ENCODE measurements at places on chromosomes 16 and 17. TPM values are rescaled to one million over a fixed set of nuclear protein-coding genes. Genes with fewer than 3 reads are reported as not detected.
A peak's percentile ranks its signal among the peaks of the same experiment; 100 is the strongest.

Gene MT1G
- total RNA-seq = not detected

Gene TPSAB1
- not detected for total RNA-seq

Gene IRX6
- not detected for total RNA-seq

Gene SOST
- total RNA-seq = not detected

Gene IL34
- total RNA-seq = not detected

Gene TAC4
- total RNA-seq = not detected

Gene CISD3
- 35.9 TPM for total RNA-seq

Gene EPN3
- not detected for total RNA-seq

Gene CHST4
- total RNA-seq = not detected

Gene CASKIN2
- total RNA-seq = 20.0 TPM

Gene KREMEN2
- not detected for total RNA-seq

Gene EXOC3L1
- 0.29 TPM for total RNA-seq

Gene KRT31
- total RNA-seq = not detected

Gene CCL11
- not detected for total RNA-seq

DNA sequence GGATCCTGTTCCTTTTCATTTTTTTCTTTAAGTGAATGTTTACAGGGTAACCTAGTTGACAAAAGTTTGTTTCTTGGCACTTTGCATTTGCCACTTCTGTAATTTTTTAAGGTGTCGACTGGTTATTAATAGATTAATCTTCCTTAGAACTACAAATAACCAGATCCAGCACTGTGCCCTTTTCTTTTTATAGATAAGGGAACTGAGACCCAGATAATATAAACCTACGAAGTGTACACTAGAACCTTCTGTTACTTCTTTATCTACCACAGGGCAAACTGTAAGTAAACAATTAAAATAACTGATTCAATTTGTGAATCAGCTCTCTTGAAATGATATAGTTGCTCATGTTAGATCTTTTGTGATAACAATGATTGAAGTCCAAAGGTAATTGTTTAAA, 55.4 kb downstream of the NLK start:
- DNase-seq = no peak

GRCh38 chr17:75894049-75894733, 2.6 kb downstream of the TRIM65 start:
- no peak for DNase-seq

- no peak for DNase-seq
Measured at GRCh38 chr17:4556996-4557395, 1.8 kb upstream of the MYBBP1A start.

DNA sequence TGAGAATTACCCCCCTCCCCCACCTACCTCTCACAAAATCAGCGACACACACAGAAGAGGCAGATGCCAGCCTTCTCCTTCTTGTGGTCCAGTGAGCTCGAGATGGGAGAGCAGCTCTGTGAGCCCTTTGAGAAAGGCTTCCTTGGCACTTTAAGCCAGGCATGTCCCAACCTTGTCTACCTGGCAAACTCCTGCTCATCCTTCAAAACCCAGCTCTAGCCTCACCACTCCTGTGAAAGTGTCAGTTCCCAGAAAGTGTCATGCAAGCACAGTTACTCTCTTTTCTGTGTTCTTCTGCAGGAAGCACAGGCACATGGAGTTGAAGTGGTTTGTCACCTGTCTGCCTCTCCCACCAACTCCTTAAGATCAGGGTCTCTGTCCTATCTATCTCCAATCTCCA, 1.6 kb downstream of the TMEM98 start:
- DNase-seq = no peak

DNA sequence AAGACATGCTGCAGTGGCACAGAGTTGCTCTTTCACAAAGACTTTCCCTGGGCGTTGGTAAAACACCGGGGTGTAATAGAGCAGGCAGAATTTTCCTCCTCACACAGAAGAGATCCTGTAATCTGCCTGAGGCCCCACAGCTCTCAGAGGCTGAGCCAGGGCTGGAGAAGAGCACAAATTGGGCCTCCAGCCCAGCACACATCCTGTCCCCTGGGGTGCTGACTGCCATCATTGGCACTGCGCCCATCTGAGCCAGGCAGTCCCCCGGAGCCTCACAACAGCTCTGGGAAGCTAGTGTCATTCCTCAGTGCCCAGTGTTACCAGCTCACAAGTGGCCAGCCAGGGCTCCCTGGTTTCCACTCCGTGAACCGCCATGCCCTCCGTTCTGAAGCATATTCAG, 119.4 kb downstream of the SOCS1 start:
- DNase-seq = peak; percentile 19

DNA sequence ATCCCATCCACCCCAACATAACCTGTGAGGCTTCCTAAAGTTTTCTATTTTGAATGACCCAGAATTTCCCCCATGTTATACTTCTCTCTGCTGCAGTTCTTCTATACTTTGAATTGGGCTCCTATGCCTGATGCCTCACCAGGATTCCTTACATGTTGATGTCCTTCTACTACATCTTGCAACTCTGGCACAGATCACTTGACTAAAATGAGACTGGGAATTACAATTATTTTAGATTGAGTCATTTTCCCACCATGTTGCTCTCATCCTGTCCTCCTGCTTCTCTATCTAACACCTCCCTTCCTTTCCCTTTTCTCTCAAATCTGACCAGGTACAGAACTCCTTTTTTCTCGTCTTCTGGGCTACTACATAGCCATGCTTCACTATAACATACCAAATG, 314.0 kb upstream of the KCNJ16 start:
- no peak for DNase-seq

DNA sequence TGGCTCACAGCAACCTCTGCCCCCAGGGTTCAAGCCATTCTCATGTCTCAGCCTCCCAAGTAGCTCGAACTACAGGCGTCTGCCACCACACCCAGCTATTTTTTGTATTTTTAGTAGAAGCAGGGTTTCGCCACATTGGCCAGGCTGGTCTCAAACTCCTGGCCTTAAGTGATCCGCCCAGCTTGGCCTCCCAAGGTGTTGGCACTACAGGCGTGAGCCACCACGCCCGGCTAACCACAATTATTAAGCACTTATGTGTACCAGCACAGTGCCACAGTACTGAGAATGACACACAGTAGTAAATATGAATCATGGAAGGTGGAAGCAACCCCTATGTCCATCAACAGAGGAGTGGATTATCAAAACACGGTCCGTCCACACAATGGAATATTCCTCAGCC, 49.8 kb downstream of the COTL1 start:
- DNase-seq = no peak

DNA sequence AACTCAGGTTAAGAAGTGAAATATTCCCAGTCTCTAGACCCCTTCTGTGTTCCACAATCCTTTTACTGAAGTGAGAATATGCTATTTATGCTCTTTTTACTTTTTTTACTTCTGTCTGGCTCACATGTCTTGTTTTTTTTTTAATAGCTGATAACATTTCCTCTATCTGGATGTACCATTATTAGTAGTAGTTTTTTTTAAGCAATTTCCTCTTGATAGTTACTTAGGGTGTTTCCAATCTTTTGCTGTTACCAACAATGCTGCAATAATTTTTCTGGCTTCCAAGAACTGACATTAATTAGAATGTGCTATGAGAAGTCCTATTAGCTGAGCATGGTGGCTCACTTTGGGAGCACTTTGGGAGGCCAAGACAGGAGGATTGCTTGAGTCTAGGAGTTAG, 32.0 kb downstream of the KSR1 start:
- DNase-seq = no peak

GRCh38 chr16:51508490-51509212, 357.6 kb upstream of the SALL1 start:
- no peak for DNase-seq

DNA sequence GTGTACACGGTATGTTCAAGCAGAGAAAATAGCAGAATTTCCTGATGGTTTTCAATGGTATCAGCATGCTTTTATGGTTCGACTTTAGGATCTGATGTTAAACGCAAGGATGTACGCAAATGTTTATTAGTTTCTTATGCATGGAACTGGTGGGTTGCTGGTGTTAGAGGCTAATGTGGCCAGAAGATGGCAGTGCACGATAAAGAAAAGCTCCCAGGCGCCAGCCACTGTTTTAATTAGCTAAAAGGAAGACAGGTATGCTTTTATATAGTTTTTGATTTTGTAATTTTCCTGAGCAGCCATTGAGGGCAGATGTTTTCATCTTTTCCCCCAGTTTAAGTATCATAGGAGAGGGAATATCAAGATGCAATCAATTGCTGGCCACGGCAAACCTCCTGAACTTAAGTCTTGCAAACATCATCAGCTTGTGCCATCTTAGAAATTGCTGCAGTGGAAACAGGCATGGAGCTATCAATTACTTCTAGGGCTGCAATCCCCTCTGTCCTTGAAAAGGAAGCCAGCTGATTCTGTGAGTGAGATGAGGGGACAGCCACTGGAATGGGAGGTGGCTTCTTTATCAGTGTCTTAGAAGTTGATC, 648.5 kb upstream of the RBFOX1 start:
- no peak for DNase-seq

- DNase-seq = peak; percentile 94
Measured at GRCh38 chr17:43400943-43401717, 2.3 kb downstream of the ARL4D start.

DNA sequence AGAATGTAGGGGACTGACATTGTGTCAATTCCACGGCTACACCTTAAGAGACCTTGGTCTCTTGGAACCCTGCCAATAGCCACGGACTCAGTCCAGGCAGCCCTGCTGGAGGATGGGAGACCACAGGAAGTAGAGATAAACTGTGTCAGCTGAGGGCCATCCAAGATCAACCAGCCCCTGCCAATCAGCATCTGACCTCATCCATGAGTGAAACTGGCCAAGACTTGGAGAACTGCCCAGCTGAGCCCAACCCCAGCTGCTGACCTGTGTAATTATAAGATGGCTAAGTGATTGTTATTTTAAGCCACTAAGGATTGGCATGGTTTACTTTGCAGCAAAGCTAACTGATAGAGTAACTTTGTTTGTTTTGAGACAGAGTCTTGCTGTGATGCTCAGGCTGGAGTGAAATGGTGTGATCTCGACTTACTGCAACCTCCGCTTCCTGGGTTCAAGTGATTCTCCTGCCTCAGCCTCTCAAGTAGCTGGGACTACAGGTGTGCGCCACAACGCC, 13.3 kb upstream of the YWHAE start:
- peak; percentile 84 for DNase-seq

DNA sequence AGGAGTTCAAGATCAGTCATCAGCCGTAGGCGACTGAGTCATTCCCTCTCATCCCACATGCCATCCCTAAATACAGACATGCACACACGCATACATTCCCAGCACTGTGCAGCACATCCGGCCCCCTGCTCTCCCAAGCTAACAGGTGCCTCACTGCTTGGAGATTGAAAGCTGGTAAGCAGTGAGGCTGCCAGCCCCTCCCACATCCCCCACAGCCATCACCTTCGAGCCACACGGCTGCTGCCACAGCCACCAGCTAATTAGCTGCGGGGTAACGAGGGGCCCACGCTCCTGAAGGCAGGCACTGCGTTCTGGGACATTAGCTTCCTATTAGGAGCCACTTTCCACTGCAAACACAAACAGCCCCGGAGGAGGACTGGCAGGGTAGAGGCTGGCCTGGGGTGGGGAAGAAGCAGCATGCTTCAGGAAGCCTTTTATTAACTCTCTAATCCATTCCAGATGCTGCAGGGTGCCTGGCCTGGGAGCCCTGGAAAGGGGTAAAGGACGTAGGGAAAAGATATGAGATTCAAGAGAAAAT, 179.6 kb downstream of the CCT6B start:
- DNase-seq = peak; percentile 4

GRCh38 chr16:13143551-13143950, 242.2 kb downstream of the SHISA9 start:
- DNase-seq = no peak

- DNase-seq = peak; percentile 3
Measured at GRCh38 chr17:9217151-9218056, 196.1 kb downstream of the NTN1 start.

DNA sequence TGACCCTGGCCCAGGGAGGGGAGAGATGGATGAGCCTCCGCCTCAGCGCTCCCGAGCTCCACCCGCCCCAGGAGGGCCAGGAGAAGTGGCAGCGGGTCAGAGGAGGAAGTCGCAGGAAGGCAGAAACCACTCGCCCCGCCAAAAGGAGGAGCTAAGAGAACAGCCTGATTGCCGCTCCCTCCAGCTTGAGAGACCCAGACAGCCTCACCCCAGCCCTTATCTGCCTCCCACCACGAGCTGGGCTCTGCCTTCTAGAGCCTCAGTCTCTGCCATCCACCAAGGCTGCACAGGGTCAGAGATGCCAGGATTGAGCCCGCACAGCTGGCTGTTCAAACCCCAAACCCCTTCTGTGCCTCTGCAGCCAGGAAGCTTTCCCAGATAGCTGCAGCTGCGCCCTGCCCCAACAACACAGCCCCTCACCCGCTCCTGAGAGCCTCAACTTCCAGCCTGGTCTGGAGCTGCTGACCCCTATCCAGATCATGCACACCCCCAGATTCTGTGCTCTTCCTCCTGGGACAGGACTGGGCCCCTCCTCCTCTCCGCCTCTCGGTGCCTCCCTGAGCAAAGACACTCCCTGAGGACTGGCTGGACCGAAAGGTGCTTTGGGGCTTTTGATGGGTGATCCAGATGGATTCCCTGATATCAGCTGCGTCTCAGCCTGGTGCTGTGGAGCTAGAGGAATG, 1.0 kb upstream of the ATP2A3 start:
- no peak for DNase-seq

DNA sequence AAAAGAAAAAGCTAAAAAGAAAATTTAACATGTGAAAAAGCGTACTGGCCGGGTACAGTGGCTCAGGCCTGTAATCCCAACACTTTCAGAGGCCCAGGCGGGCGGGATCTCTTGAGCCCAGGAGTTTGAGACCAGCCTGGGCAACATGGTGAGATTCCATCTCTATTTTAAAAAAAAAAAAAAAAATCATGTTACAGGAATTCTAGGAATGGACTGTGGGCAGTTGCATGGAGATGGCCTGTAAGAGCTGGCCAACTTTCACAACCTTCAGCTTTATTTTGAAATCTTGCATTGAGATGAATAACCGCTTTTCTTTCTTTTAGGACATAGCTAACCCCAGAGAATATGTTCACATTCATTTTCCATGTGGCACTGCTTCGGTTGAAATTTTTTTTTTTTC, 8.2 kb upstream of the CIAO3 start:
- DNase-seq = peak; percentile 75

- peak; percentile 18 for DNase-seq
Measured at GRCh38 chr16:52068447-52069074, 478.4 kb downstream of the TOX3 start.

DNA sequence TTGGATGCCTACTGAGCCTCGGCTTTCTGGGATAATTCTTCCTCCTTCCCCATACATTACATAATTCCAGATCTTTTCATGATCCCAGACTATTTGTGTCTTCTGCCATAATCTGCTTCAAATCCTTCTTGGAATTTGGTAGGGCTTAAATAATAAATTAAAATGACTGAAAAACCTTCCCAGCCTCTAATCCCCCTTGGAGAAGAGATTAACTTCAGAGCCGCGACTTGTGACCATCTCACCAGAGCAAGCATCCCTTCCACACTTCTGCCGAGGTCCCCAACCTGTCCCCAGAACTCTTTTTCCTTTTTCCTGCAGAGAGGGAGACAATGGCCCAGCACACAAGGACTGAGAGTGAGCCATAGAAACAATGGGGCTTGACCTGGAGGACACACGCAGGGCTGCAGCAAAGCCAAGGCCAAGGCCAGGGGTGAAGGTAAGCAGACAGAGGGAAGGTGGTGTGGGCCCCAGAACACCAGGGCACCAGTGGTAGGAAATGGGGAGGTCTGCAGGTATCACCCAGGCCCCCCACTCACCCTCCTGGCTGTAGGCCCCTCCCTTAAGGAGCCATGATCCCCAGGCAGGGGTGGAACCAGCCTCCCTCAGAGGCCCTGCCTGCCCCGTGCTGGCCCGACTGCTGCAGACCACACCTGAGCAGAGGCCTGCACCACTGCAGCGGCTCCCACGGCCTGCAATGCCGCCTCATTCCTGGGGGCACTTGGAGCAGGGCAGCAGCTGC, 9.6 kb upstream of the BCAR1 start:
- DNase-seq = no peak

All from HFFc6 (cell line).